Head of caudate nucleus (tissue), 42 donors: ENCODE measurements at places on chromosomes 7 and 10.

GRCh38 chr10:13003759-13004158, 2.2 kb upstream of the CCDC3 start:
- DNase-seq = no peak

DNA sequence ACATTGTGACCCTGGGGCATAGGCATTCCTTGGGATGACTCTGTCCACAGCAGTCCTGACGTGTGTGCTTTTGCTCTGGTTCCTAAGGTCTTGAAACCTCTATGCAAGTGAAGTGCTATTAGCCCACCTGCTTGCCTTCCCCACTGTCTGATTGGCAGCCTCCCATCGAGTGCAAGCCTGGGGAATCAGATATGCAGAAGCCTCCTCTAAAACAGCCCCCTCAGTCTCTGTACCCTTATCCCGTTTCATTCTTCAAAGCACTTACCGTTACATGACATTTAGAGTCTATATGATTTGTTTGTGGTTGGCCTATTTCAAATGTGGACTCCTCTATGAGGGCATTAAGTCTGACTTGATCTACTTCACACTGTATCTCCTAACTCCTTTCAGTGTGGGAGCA, 4.3 kb downstream of the KIAA1217 start:
- DNase-seq = no peak

DNA sequence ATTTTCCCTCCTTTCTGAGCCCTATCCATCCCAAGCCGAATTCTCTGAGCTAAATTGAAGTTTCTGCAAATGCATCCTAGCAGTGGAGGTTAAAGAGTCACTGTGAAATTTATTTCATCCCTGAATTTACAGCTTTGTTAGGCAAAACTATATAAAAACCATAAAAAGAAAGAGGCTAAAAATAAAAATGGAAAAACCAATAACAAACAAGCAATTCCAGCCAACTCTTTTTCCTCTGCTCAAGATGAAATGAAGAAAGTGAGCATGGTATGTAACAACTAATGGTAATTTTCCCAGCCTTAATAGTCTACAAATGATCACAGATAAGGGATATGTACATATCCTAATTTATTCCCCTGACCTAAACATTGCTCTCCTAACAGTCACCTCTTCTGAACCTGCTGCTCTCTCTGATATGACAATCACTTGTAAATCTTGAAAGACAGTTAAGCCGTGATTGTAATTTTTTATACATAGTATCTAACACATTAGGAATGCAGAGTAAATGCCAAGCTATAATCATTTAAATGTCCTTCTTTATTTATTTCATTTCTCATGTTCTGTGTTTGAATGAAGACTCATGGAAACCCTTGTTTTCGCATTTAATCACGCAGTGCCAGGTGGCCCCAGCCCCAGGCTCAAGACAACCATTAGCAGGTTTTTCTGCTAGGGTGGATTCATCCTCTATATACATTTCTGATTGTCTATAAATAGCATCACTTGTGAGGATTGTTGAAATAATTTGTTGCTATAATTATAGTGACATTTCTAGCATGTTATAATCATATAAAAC, 48.6 kb upstream of the NRP1 start:
- no peak for DNase-seq

GRCh38 chr10:1068380-1069361, 12.5 kb downstream of the WDR37 start:
- no peak for DNase-seq

GRCh38 chr7:36889182-36889581, 164.9 kb upstream of the AOAH start:
- DNase-seq = no peak

DNA sequence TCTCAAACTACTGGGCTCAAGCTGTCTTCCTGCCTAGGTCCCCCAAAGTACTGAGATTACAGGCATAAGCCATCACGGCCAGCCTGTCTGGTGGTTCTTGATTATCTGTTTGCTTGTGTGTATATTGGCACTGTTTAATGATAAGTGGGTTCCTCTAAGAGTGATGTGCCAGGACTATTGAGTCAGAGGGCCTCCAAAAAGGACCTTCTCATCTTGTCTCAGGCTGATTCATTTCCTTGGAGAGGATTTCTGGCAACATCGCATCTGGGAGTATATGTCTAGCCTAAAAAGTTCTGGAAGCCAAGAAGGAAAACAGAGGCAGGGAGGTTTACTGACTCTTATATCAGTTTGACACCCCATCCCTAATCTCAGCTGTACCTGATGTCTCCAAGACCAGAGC, 27.1 kb upstream of the AKAP9 start:
- DNase-seq = no peak

- no peak for DNase-seq
Measured at GRCh38 chr7:141752634-141753033, 11.3 kb upstream of the TAS2R3 start.

DNA sequence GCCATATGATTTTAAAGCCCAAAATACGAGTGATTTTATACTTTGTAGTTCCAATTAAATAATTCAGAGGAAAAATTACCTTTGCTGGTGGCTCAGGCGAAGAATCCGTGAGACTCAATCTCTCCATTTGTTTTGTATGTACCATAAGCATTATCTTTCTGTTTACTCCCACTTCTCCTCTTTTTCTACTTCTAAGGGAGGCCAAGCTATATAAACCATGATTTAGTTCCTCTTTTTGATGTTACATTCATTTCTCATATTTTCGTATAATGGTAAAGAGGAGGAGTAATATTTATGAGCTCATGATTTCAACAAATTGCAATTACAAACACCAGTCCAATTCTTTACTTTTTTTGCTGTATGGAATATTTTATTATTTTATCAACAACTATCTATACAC, 50.6 kb upstream of the TES start:
- no peak for DNase-seq

DNA sequence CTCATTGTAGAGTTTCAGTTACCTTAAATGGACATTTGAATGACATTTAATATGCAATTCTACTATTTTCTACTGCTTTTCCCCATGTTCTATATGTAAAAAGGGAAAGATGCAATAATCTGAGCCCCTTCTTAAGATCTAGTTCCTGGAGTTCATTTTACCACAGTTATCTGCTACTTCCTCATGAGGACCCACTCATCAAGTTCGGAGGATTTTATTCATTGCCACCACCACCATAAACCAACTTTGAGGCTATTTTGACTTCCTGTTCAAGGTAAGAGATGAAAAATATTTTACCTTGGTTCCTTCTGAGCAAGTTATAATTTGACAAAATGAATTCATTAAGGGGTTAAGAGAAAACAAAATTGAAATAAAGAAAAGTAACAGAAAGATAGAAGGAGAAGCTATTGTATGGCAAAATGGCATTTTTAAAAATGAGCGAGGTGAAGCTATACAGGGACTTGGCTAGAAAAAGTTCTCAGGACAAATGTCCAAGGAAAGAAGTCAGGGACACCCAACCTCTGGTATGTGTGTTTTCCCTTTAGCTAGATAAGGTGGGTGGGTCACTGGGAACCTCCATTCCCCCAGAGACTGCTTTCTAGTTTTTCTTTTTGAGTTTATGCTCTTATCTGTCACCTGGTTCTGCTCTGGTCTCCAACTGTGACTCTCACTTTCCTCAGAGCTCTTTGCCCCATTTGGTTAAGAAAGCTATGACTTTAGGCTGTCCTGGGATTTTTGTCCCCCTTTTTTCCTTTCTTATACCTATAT, 14.9 kb upstream of the FAM3C start:
- no peak for DNase-seq

DNA sequence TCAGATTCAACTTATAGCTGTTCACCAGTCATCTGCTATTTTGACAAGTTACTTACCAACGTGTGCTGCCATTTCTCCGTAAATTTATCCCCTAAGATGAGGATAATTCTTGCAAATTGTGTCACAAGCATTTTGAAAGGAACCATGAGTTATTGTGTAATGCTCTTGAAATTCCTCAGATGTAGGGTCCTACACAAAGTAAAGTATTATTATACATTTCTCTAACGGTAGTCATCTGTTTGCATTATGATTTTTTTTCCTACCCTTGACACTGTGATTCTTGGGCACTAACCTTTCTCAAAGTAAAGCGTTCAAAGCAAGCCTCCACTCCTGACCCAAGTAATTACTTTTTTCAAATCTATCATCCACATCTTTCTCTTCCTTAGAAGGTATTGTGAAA, 8.1 kb downstream of the HERC4 start:
- no peak for DNase-seq

DNA sequence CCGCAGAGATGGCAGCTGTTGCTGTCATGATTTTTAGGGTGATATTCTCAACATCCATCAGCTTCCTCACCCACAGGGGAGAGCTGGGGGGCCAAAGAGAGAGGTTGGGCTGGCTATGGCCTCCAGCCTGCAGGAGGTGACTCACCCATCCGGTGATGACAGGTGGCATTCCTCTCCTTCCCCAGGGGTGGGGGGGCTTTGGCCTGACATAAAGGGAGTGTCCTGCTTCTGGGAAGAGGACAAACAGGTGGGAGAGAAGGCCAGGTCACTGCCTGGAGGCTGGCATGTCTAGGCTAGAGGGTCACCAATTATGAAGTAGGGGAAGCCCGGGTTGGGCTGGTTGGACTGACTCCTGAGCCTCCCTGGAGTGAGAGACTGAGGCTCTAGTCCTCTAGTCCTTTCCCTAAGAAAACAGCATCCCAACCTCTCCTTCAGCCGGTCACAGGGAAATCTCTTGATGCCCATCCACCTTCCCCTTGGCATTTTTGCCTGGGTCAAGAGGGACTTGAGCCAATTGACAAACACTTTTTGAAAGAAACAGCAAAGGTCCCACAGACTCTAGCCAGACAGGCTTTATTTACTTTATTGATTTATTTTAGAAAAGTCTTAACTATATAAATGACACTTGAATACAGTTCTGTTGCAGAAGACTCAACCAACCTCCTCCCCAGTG, 79.8 kb upstream of the ZNF716 start:
- DNase-seq = no peak

GRCh38 chr7:90178166-90178565, 23.9 kb downstream of the STEAP1 start:
- no peak for DNase-seq

GRCh38 chr7:108449521-108449920, 6.7 kb downstream of the NRCAM start:
- DNase-seq = no peak

GRCh38 chr10:71086439-71087080, 125.8 kb upstream of the UNC5B start:
- DNase-seq = no peak

DNA sequence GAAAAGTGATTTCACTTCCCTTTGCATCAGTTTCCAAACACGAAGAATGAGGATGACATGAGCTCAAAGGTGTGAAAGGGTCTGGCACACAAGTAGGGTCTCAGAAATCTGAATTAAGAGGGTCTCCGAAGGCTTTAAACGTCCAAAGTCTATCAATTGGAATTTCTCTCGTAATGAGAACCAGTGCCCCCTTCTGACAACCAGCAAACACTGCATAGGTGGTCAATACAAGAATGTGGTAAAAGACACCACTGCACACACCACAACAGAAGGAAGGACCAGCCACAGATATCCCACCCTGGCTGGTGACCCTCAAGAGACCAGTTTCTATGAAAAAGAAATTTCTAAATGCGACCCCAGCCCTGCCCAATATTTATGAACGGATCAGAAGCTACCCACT, 78.1 kb downstream of the CALN1 start:
- DNase-seq = no peak

DNA sequence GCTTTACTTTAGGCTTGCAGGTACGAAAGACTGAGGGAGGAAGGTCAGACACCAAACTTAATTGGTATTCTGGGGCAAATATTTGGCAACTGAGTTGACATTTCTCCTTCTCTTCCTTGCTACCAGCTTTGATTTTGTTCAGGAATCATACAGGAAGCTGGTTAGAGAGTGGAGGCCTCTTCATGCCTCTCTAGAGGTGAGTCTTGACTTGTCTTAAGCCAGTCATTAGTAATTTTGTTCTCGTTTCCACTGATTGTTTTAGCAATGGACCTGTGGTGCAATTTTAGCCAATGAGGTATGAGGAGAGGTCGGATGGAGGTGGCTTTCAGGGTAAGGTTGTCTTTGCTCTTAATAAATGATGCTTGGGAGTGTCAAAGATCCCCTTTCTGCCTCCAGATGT, 2.4 kb upstream of the RP9 start:
- DNase-seq = no peak

DNA sequence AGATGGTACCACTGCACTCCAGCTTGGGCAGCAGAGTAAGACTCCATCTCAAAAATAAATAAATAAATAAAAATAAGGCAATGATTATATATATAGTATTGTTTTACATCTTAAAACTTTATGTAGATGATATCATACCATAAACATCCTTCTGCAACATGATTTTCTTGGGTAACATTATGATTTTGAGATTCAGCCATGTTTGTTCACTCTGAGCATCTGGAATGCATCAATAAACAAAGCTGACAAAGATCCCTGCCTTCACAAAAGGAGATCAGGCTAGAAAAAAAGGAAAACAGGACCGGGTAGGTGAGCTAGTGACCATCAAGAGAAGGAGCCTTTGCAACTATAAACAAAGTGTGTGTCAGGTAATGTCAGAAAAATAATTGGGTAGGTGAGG, 31.9 kb upstream of the KAT6B start:
- DNase-seq = no peak

- no peak for DNase-seq
Measured at GRCh38 chr7:43960933-43961332, 34.7 kb downstream of the UBE2D4 start.

DNA sequence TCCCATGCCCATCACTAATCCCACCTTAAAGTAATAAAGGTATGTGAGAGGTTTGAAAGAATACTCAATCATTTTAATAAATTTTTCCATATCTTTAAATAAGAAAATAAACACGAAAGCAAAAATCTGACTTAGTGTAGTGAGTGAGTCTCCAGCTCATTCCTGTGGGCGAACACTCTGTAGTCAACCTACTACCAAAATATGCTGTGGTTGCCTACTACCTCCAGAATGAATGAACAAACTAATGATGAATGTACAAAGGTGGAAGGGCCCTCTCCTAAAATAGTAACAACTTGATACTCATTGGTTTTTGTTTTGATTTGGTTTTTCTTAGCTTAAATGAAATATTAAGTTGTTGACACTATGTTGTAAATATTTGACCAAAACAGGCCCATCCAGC, 195.5 kb upstream of the HPS1 start:
- no peak for DNase-seq

DNA sequence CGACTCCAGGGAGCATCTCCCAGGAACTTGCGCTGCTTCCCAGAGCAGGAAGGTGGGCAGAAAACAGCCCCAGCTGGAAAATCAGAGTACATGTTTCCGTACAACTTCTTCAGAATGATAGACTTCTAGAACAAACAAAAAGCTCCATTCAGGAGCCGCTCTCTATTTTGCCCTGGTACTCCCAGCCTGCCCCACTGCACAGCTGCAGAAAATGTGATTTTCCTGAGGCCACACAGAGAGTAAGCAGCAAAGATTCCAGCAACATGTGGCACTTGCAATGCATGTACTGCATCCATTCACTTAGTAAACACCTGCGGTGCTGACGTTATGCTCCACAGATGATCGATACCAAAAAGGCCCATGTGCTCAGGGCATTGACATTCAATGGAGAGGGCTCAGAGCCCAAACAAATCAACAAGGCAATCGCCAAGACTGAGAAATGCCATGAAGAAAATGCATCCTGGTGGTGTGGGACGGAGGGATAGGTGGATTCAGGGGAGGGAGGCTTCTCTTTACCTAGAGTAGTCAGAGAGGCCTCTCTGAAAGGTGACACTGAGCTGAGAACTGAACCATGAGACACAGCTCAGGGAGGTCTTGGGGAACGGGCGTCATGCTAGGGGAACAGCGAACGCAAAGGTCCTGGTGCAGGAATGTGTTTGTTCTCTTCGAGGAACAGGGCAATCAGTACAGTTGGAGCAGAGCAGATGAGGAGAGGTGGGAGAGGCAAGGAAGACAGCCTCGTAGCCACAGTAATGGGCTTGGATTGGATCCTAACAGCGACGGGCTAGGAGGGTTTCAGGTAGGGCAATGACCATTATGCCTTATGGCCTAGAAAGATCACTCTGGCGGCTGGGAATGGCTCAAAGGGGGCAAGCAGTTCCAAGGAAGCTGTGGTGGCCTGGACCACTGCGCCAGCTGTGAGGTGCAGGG, 35.3 kb upstream of the DUSP5 start:
- DNase-seq = no peak
